Foreskin keratinocyte (primary cell): ENCODE measurements at places on chromosomes 1 and 21.

- no peak for DNase-seq
Observed at GRCh38 chr1:38772953-38773352, 86.6 kb downstream of the RRAGC start.

DNA sequence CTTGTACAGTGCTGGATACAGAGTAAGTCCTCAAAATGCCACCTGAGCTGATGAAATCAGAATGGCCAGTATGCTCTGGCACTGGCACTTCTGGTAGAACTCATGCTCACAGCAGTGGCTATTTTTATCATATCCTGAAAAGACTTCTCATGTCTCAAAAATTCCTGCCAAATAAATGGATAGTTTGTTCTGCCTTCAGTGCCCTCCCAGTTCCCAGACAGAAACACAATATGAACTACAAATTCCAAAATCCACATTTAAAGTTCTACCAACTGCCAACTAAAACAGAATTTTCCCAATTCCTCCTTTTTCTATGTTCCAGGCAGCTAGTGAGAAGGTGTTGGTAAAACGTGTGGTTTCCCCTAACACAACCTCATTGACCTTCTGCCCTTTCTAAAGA lies 51.4 kb upstream of the RGS1 start:
- no peak for DNase-seq

DNA sequence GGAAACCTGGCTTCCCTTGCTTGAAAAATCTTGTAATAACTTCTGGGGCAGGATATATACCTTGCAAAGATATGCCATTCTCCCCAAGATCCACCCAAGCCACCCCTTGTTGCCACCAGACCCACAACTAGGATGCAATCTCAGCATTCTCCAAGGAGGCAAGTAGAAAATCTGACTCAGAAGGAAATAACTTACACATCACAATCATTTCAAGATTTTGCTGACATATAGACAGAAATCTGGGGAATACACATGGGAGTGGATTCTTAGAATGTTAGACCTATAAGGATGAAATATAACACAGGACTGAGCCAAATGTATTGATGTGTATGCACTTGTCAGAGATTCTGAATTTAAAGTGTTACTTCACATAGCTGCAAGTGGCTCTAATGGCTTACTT lies 14.8 kb upstream of the ZDHHC18 start:
- no peak for DNase-seq

DNA sequence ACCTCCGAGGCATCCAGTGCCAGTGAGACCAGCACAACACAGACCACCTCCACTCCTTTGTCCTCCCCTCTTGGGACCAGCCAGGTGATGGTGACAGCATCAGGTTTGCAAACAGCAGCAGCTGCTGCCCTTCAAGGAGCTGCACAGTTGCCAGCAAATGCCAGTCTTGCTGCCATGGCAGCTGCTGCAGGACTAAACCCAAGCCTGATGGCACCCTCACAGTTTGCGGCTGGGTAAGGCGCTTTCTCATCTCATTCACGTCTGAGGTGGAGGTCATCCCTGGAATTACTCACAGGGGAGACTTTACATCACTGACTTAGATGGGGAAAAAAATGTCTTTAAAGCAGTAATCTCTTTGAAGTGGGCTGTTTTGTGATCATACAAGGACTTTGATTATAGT lies 106.3 kb downstream of the CD247 start:
- no peak for DNase-seq

GRCh38 chr1:245292553-245292952 lies 137.8 kb downstream of the KIF26B start:
- no peak for DNase-seq

DNA sequence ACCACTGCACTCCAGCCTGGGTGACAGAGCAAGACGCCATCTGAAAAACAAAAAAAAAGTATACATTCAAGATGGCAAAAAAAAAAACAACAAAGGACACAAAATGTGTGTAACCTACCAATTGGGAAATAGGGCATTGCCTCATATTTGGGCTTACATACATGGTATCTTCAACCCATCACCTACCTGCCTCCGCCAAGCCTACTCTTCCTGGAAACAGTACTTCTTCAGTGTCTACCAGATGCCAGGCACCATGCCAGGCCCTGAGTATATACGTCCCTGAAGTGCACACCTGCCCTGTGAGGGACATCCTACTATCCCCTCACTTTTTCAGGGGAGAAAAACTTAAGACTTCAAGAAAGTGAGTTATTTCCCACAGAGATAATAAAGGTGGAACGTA lies 160.2 kb downstream of the TOMM20 start:
- no peak for DNase-seq

GRCh38 chr1:43563876-43564539 lies 33.3 kb downstream of the PTPRF start:
- peak; percentile 75 for DNase-seq

DNA sequence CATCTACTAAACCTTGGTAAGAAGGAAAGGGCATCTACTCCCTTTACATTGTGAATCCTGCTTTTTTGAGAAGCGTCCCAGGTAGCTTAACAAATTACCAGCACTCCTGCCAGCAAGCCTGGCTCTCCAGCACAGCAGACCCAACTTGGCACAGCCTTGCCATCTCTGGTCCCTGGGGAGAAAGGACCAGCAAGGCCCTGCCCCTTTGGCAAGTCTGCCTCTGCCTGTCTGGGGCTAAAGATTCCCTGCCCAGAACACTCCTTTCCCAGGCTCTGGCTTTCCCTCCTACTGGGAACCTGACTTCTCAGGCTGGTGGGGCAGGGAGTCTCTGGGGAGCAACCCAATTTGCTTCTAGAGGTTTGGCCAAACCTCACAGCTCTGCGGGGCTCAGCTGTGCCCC lies 68.5 kb downstream of the ATP2B4 start:
- no peak for DNase-seq

DNA sequence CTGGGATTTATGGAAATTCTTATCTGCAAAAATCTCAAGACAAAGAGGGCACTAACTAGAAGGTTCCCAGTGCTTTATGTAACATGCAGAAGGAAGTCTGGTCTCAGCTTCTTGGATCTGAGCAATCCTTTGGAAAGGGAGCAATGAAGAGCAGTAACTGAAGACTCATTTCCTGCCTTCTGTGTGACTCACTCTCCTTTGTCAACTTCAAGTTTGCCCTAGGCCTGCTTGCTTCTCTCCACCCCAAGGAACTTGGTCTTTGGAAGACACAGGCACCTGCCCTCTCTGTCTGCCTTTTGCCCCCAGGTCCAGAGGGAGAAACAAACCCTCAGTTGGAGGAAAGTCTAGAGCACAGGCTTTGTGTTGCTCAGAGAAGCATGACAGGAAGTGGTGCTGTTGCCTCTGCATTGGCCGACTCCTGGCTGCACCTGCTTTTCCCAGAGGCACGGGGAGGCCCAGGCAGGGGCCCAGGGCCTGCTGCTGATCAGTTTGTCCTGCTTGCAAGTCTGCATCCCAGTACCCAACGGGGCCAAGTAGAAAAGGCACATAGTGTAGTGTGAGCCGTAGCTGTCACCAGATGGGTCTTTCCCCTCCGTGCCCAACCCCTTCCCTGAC lies 137.2 kb downstream of the DHRS3 start:
- DNase-seq: peak; percentile 90
